AML-193 (cell line): ENCODE measurements at places on chromosomes 11 and 22.

DNA sequence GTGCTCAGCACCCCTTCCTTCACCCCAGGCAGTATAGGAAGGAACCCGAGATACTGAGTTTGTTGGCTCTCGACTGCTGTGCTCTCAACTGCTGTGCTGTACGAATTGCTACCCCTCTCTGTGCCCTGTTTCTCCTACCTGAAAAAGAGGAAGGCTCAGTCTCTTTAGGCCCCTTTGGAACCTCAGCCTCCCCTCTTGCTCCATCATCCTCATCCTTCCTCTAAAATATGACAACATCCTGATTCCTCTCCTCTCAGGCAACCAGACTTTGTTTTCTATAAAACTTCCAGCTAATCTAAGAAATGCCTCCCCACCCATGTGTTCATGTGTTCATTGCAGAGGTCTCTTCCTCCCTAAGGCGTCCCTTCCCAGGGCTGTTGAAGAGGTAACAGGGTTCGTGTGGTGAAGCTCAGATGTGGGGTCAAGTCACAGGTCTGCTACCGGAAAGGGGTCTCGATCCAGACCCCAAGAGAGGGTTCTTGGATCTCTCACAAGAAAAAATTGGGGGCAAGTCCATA, 35.5 kb upstream of the CD82 start:
- peak; percentile 14 for DNase-seq

GRCh38 chr11:12461516-12461915, 84.1 kb downstream of the PARVA start:
- DNase-seq = no peak

- no peak for DNase-seq
Measured at GRCh38 chr22:39575552-39575825, 4.9 kb downstream of the CACNA1I start.

DNA sequence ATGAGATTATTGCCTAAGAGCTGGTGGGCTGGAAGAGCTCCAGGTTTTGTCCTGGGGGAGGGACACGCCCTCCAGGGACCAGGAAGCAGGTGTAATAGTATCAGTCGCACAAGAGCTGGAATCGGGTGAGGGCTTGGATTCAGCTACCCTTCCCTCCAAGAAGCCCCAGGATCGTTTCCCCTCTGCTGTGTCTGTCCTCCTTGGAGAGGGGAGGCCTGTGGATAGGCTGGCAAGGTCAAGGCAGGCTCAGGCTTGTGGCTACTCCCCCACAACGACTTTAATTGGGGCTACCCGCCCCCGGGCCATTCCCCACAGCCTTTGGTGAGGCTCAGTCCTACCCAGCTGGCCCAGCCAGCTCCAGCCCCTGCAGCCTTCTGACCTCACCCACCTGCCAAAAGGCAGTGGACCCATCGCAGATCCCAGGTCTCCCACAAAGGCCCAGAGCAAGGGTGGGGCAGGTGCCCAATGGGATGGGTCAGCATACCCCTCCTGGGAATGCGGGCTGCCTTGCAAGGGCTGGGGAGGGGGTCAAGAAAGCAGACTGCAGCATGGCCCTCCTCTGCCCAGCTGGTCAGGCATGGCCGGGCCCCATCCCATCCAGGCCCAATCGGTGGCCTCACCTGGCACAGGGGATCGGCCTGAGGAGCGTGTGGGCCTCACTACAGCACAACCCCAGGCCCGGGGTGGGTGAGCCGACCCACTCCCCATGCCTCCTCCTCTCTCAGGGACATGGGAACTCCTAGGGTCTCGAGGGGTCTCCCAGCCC, 1.0 kb downstream of the CTSD start:
- peak; percentile 26 for DNase-seq

- no peak for DNase-seq
Measured at GRCh38 chr11:130209128-130209932, 49.7 kb downstream of the ST14 start.

DNA sequence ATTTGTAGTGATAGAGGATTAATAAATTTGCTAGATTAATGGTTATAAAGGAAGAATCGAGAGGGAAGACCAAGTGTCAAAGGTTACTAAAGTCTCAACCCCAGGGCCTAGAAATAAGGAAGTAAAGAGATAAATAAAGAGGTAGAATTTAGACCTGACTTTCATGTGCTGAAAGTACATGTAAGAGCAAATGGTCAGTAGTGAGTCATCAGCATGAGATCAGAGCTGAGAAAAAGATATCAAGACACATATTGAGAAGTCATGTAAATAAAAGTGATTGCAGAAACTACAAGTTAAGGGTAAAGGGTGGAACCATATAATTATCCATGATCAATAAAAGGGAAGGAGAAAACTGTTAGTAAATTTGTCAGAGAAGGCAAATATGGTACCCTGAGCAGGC, 1.4 kb upstream of the OR8B8 start:
- no peak for DNase-seq

DNA sequence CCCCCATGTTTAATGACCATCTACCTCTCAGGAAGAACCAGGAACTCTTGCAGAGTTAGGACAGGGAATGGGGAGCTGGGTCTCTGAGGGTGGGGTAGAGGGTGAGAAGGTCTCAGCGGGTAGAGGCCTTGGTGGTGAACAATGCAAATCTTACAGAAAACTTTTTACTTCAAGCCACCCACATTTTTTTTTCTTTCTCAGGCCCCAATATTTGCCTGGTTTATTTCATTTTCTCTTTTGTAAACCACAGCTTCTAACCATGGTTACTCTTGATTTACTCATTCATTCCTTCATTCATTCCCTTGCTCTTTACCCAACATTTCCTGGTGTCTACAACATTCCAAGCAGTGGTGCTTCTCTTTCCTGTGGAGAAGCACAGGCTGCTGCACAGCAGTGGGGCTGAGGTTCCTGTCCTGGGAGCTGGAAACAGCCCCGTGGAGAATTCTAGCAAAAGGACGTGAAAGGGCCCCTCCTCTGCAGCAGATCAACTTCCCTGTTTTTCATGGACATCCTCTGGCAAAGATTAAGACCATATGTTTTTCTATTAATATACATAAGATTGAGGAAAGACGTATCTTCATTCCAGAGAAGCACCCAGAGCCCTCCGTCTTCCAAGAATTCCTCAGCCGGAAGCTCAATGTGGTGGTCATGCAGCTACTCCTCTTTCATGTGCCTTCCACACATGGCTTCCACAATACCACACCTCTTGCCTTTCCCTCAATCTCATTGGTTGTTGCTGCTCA, 224.4 kb upstream of the SESN3 start:
- no peak for DNase-seq

GRCh38 chr11:19525714-19526113, 186.9 kb upstream of the NAV2 start:
- DNase-seq = no peak

- DNase-seq = no peak
Measured at GRCh38 chr22:45270095-45271020, 14.4 kb upstream of the UPK3A start.

DNA sequence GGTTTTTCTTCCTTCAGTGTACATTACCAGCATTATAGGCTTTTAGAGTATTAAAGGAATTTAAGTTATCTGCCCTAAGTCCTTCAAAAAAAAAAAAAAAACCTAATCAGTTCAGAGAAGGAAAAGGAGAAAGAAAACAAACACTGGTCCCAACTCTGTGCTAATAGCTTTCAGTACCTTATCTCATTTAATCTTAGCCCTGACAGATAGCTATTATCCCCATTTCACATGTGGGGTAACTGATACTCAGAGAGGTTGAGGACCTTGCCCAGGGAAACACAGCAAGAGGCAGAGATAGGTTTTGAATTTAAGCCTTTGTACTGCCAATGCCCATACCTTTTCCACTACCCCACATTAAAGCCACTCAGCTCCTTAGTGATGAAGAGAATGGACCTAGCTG, 43.4 kb downstream of the FAT3 start:
- DNase-seq = no peak

- no peak for DNase-seq
Measured at GRCh38 chr22:25682109-25682508, 59.9 kb upstream of the MYO18B start.

DNA sequence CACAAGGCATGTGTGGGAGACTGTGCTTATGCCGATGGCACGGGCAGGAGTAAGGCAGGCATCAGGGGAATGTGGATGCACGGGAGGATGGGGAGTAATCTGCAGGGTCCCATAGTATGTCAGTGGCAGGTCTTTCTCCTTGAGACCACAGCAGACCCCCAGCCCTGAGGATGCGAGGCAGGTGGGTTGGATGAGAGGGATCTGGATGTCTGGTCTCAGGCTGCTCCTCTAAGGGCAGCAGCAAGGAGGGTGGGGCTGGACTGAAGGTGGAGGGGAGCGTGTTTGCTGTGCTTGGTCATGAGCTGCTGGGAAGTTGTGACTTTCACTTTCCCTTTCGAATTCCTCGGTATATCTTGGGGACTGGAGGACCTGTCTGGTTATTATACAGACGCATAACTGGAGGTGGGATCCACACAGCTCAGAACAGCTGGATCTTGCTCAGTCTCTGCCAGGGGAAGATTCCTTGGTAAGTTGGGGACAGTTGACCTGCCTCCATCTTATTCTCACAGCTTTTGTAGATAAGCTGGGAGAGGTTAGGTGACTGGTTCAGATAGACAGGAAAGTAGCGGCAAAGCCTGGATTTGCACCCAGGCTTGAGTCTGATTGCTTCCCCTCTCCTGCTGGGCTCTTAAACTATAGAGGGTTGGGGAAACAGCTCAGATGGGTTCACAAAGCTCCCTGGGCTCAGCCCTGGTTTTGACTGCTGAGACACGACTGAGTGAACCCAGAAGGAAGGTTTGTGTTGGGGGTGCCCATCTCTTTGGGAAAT, at the start of gene APOL1:
Gene APOL1, plus strand, starts transcription at position 380 of the 769 bp plus-strand sequence. CDS start 1,823 bp downstream, outside the sequence.
- DNase-seq = peak; percentile 43

- no peak for DNase-seq
Measured at GRCh38 chr11:45022294-45023064, 71.8 kb upstream of the TP53I11 start.

DNA sequence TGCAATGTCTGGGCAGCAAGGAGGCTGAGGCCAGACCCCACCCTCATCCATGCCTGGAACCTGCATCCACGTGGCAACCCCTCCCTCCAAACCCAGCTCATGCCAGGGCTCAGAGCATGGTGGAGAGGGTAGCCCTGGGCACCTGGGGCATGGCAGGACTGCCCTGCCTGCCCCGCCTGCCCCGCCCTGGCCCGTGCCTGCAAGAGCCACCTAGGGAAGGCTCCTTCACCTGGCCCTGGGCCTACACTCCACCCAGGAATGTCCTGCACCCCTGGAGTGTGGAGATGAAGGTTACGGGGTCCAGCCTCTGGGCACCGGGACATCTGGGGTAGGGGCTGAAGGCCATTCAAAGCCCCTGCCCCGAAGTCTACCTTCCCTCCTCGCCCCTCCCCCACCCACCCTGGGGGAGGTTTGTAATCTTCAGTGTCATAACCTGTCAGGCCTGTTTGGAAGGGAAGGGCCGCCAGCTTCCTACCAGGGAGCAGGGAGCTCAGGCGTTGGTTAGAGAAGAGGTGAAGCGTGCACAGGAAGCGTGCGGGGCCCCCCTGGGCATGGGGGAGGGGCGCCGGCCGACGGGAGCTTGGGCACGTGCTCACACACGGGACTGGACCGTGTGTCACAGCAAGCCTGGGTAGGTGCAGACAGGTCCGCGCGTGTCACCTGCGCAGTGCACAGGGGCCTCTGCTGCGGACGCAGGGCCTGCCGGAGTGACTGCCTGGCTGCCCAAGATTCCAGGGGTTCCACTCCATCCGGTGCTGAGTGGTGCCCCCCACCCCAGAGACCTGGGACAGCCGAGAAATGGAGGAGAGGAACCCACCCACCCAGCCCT, 30.7 kb upstream of the TH start:
- no peak for DNase-seq

DNA sequence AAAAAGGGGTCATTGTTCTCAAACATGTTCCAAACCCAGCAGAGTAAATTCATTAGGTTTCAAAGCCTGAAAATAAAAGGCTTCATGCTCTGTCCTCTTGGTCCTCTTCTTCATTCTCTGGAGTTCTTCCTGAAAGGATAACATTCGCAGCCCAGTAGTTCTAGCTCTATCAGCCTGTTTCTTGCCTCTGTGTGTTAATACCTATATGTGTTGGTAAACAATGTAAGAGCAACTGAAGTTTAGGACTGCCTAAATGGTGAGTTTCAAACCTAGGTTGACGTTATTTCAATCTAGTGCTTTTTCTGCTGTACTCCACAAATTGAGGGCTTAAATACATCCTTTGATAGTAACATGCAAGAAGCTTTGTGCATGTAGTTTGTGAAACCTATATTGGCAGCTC, 9.4 kb downstream of the AASDHPPT start:
- DNase-seq = no peak

DNA sequence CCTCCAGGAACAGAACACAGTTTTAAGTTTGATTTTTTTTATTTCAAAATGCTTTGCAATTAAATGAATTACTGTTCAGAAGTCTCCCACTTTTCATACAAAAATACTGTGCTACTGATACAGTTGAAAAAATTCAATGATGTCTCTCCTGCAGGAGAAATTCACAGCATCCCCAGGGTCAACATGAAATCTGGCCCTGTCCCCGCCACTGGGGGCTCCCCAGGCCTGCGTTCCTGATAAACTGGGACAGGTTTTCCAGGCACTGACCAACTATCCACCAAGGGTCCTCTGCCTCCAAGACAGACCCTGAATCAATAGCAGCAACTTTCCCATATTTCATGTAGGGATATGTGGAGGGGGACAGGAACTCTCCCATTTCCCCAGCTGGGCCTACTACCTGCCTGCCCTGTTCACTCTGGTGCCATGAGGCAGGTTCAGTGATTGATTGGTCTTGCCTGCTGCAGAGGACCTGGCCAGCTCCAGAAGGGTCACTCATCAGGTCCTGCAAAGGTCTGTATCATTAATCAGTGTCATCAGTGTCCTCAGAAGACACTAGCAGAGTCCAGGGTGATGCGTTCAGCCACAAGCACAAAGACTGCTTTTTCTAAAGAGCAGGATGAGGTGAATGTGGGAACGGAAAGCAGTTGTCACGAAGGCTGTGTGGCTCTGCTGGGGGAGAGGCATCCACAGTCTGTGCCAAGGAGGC, 43.4 kb downstream of the PISD start:
- DNase-seq = no peak

GRCh38 chr11:67308031-67308866, 4.9 kb downstream of the SSH3 start:
- DNase-seq = no peak

- DNase-seq = no peak
Measured at GRCh38 chr11:88495836-88496235, 158.3 kb upstream of the CTSC start.

GRCh38 chr11:35618497-35619115, 346 bp downstream of the FJX1 start:
- no peak for DNase-seq

GRCh38 chr11:9506489-9507276, 45.9 kb downstream of the ZNF143 start:
- peak; percentile 65 for DNase-seq

DNA sequence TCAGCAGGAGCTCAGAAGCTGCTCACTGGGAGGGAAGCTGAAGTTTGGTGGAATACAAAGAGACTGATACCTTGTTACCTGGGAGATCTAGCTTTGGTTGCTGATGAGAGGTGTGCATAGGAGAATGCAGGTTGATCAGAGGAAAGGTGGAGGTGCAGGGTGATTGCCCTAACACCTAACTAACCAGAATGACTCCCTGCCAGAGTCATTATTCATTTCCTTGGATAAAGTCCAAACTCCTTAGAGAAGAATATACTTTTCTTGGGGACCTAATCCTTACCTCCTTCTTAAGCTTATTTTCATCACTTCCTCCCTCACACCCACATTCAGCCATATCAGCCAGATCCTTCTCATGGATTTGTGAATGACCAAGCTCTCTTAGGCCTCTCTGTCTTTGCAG, 814.2 kb upstream of the TENM4 start:
- no peak for DNase-seq
